Daoy (cell line): ENCODE measurements at places on chromosomes 1 and 21. TPM values are rescaled to one million over a fixed set of nuclear protein-coding genes. Genes with fewer than 3 reads are reported as not detected.

DNA sequence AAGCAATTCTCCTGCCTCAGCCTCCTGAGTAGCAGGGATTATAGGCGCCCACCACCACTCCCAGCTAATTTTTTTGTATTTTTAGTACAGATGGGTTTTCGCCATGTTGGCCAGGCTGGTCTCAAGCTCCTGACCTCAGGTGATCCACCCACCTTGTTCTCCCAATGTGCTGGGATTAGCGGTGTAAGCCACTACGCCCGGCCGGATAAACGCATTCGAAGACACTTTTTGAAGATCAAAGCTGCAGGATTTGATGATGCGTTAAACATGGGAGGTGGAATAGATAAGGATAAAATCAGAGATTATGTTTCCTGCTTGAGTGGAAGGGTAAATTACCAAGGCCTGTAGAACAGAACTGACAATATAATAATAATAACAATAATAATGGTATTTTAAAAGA is 389.4 kb upstream of the POU3F1 start:
- no peak for DNase-seq

GRCh38 chr21:35791541-35792325 is 268.6 kb downstream of the SETD4 start:
- DNase-seq: no peak

- DNase-seq: no peak
Measured at GRCh38 chr1:92259350-92259749, 39.4 kb downstream of the GLMN start.

- no peak for DNase-seq
Measured at GRCh38 chr1:201591981-201592380, 53.1 kb downstream of the NAV1 start.

DNA sequence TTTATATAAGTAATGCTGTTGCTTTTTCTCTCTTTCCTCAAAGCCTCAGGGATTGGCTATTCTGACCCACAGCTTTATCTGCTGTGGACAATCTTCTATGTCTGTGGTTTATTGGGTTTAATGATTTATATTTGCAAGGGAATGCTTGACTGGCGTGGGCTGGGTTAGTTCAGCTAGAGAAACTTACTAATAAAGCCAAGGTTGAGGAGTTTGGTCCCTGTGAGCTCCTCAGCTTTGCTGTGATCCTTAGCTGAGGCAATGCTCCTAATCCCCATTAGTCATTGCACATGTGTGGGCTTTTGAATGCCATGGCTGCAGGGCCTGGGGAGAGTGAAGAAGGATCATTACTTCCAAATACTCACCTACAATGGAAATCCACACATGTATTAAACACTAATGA is 179.3 kb downstream of the ZNF326 start:
- DNase-seq: no peak

MCOLN2 gene
- total RNA-seq: 13.5 and 13.6 TPM in 2 replicates

F11R gene
- 7.1 and 18.5 TPM in 2 replicates for total RNA-seq

PCAT6 gene
- not detected in 2 replicates for total RNA-seq
